Activated naive CD4-positive, alpha-beta T cell (primary cell): ENCODE measurements at places on chromosomes 11 and 22.

- DNase-seq, result no peak
Measured at GRCh38 chr11:78427615-78428265, 10.1 kb upstream of the GAB2 start.

- no peak for DNase-seq
Measured at GRCh38 chr11:19332476-19332875, 91.7 kb upstream of the E2F8 start.

DNA sequence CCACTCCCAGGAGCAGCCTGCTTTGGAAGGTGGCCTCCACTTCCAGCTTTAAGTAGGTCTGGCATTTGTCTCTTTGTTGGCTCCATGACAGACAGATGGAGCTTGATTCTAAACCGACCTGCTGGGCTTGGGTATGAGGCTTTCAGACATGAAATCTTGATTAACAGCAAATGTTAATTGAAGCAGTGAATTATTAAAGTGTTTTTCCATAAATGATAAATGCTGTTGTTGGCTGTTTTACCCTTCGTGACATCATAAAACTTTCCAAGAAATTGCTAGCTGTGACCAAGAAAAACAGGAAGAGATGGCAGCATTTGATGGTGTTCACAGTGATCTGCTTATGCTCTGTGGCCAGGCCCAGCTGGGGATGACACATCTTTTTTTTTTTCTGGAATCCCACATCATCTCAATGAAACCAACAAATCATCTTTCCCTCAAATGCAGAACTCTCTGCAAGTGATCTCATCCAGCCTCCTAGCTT is 66.1 kb downstream of the RBMXL2 start:
- no peak for DNase-seq

DNA sequence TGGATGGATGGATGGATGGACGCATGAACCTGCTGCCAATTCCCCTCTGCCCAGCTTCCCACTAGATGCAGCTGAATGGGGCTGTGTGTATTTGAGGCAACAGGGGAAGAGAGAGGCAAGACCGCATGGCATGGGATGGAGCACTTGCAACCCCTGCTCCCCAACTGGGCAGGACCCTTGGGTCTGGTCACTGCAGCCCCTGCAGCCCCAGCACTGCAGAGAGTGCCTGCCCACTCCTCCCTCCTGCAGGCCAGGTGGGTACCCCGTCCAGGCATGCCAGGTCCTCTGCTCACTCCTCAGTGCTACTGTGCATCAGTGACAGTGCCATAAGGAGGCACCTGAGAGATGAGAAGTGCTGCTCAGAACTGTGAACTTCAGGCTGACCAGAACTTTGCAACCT is 40.3 kb downstream of the OSBPL5 start:
- no peak for DNase-seq

GRCh38 chr22:46103181-46103580 is 47.1 kb upstream of the PPARA start:
- no peak for DNase-seq

DNA sequence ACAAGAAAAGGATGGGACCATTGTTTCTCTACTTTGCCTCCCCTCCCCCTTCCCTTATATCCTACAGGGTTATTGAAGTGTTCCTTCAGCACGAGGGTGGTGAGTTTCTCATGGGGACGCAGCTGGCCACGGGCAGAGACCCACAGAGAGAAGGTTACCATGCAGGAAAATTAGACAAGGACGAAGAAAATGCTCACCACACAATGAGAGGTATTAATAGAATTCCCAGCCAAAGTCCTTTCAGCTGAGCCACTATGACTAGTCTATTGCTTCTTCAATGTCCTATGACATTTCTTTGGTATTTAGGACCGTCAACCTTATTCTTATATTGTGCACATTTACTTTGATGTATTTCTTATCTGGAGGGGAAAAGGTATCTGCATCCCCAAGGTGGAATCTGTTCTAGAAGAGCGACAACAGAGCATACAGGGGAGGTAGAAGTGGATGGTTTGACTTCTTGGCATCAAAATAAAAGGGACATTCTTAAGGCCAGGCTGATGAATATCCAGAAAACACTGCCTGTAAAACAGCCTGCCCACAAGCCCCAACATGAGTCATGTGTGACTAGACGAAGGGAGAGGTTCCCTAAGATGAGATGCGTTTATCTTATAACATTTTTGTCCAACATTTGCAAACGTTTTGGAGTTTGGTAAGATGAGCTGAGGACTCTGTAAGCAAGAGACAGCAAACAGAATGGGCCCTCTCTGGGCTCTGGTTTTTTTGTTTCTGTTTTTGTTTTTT is 209.8 kb upstream of the NARS2 start:
- no peak for DNase-seq

- DNase-seq, result no peak
Measured at GRCh38 chr22:20219667-20220628, 48.2 kb downstream of the RTN4R start.

DNA sequence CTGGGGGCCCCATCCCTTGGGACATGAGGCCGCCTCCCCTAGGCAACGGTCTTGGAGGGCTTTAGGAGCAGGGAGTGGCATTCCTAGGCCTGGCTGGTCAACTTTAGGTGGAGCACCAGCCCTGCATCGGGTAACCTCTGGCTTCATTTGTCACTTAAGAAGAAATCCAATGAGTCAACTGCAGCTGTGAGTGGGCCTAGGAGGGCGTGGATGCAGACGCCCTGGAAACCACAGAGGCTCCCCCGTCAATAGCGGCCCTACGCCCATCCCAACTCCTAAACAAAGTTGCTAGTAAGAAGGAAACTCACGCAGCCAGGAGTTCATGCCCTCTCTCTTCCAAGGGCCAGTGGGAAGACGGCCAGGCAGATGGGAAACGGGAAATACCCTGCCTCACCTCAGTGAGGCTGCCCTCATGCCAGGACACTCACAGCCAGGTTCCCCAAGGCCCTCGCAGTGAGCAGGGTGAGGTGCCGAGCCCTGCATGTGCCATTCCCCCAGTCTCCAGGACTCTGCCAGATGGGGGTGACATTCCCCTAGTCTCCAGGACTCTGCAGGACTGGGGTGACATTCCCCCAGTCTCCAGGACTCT is 20.8 kb downstream of the BID start:
- no peak for DNase-seq

GRCh38 chr11:102312667-102313066 is 4.6 kb upstream of the BIRC3 start:
- DNase-seq, result no peak

DNA sequence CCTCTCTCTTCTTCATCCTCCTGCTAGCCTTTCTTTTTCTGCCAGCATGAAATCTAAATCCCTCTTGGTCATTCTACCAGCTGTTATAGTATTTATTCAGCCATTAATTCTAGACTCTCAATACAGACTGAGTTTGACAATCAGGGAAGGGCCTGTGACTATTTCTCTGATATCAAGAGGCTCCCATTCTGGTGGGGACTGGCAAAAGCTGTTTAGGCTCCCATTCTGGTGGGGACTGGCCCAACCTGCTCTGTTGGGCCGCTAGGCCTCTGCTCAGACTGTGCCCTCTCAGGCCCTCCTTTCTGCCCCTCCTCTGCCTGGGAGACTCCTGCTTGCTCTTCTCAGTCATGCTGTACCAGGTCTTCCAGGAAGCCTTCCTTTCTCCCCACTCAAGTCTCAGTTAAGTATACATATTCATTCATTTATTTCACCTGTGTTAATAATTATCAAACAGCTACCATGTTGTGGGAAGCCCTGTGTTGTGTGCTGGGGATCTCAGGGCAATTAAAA is 323.7 kb upstream of the NARS2 start:
- DNase-seq, result no peak

- DNase-seq, result no peak
Measured at GRCh38 chr11:47564933-47565339, 463 bp upstream of the PTPMT1 start.

DNA sequence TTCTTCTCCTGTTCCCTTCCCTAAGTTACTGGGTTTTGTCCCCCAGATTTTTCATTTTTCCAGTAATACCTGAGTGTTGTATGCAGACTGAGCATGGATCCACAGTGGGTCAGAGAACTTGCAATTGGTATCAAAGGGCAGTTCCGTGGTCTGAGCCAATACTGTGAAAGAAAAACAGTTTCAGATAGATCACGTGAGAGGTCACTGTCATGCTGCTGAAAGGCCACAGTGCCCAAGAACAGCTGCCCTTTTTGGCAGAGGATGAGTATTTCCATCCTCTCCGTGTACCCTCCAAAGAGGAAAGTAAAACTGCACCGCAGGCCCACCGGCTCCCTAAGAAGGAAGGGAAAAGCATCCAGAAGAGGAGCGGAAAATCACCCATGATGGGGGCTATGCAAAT is 73.0 kb upstream of the TBCEL start:
- DNase-seq, result no peak

GRCh38 chr11:76339221-76339620 is 41.7 kb downstream of the THAP12 start:
- no peak for DNase-seq

GRCh38 chr11:70467201-70468085 is 69.1 kb downstream of the CTTN start:
- no peak for DNase-seq

- DNase-seq, result no peak
Measured at GRCh38 chr22:39927544-39927943, 26.7 kb downstream of the GRAP2 start.

GRCh38 chr11:62664405-62665074 is 470 bp downstream of the C11orf98 start:
- peak; percentile 63 for DNase-seq

- DNase-seq, result no peak
Measured at GRCh38 chr11:35111161-35112055, 27.6 kb upstream of the CD44 start.

DNA sequence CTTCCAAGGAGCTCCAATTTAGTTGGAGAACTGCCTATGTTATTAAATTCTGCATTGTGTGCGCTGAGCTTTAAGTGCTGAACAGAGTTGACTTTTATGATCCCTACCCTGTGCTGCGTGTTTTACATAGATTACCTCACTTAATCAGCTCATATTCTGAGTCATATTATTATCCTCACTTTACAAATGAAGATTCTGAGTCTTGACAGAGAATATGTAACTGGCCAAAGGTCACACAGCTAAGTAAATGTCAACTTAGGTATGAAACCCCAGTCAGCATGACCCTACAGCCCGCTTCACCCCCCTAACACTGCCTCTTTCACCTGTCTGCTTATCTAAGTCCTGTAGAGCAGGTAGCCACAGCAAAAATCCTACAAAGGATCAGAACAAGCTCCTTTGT is 19.8 kb upstream of the TMPRSS5 start:
- no peak for DNase-seq

DNA sequence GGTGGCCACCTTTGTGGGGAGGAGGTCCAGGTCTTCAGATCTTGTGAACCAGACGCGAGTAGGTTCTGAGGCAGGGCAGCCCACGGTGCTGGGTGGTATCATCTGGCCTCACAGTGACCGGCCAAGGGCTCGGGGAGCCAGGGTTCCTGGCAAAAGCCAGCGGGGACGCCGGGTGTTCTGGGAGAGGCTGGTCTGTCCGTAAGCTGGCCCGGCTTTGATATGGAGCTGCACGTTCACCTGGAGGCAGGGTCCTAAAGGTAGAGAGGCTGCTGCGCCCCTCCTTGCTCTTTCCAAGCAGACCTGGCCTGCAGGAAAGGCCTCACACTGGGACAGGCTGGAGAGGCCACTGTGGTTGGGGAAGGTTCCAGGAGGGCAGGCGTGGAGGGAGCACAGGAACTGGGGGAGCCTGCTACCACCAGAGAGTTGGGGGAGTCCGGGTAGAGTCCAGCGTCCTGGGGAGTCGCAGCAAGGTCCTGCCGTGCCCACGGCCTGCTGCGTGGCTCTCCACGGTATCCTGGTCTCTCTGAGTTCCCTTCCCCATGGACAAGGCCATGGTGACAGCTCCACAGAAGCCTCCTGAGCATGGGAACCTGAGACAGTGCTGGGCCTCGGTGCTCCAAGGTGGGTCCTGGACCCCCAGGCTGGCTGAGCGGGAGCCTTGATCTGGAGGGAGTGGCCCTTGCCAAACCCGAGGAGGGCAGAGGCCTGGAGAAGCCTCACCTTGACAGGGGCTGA is 452.4 kb upstream of the B3GAT1 start:
- no peak for DNase-seq

DNA sequence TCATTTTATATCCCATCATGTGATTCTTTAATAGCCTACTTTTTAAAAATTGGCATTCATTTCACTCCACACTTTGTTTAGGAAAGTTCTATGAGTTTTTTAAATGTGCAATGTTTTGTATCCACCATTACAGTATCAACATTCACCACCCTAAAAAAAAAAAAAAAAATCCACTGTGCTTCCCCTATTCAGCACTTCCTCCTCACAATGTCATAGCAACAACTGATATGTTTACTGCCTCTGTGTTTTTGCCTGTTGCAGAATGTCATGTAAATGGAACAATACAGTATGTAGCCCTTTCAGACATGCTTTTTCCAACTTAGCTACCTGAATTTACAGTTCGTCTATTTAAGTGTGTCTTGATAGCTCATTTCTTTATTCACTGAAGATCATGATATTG is 754.2 kb downstream of the FAM181B start:
- DNase-seq, result no peak

DNA sequence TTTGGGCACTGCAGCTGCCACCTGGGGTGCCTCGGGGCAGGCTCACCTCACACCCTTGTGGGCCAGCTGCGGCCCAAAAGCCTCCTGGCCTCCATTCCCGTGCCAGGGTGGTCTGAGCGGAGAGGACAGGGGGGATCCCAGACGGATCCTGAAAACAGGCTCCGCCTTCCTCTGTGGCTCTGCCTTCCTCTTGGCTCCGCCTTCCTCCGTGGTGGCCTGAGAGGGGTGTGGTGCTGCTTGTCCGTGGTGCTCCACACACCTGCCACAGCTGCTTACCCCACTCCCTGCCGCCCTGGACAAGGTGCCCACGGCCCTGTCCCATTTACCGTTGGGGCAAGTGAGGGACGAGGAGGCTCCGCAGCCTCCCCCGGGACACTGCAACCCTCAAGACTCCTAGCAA is 23.2 kb upstream of the KCNQ1OT1 start:
- DNase-seq, result no peak

DNA sequence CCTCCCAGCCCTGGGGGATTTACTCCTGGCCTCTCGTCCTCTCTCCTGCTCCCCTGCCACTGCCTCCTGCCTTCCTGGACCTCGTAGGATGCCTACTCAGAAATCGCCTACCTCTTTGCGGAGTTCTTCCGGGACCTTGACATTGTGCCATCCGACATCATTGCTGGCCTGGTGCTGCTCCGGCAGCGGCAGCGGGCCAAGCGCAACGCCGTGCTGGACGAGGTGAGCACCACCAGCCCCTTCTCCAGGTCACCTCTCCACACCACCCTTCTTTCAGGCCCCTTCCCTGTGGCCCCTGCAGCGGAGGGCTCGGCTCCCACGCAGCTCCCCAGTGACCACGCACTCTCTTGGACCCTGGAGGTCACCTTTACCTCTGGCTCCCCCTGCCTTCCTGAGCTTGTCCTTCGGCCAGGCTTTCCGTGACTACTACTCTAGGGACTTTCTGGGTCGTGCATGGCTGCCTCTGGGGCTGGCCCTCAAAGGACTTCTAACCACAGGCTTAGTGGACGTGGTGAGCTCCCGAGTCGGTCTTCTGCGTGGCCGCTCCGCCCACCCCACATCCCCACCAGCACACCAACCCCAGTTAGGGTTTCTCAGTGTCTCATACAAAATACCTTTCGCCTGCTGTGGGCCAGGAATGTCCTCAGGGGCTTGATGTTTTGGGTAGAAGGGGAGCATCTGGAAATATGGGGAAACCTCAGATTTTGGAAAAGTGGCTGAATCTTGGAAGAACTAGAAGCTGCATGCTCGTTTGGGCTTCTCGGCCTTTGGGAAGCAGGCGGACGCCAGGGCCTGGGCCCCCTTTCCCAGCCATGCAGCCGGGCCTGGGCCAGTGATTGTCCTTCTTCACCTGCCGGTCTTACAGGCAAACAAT is 24.1 kb upstream of the MYRF start:
- no peak for DNase-seq

- no peak for DNase-seq
Measured at GRCh38 chr22:24592851-24593558, at the start of gene LRRC75B. TSS of gene LRRC75B (minus strand) at chr22:24593073. CDS start at chr22:24593039, 34 bp downstream.

- DNase-seq, result no peak
Measured at GRCh38 chr22:31897842-31898805, 46.2 kb upstream of the YWHAH start.
